ENCODE measurements at places on chromosomes 16 and 17. TPM values are rescaled to one million over a fixed set of nuclear protein-coding genes. Genes with fewer than 3 reads are reported as not detected.

The CARD14 gene
- total RNA-seq = 0.24 TPM

DNA sequence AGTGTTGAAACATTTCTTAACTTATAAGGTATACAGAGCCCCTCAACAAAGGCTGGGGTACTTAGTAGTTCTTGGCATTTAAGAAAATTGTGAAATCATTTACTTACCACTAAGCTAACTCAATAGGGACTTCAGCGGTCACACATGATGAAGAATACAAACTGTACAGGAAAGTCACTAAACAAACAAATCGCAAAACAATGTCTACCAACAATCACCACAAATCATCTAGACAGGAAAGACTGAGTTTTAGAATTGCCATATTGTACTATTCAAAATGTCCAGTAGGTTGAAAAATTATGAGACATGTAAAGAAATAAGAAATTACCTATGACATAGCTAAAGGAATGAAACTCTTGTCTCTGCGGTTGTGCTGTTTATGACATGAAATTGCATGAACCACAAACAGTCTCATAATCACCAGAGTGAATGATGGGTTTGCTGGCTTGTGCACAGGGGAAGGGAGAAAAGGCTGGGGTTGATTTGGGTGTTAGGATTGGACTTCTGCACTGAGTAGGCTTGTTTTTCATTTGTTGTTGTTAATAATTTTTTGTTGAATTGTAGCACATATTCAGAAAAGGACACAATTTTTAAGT is 441.1 kb upstream of the MON1B start:
- DNase-seq = no peak

- no peak for DNase-seq
Observed at GRCh38 chr17:6023036-6023831, 46.9 kb upstream of the WSCD1 start.

The NEUROD2 gene
- not detected for total RNA-seq

GRCh38 chr17:8681170-8681949 is 50.8 kb upstream of the MYH10 start:
- no peak for DNase-seq

DNA sequence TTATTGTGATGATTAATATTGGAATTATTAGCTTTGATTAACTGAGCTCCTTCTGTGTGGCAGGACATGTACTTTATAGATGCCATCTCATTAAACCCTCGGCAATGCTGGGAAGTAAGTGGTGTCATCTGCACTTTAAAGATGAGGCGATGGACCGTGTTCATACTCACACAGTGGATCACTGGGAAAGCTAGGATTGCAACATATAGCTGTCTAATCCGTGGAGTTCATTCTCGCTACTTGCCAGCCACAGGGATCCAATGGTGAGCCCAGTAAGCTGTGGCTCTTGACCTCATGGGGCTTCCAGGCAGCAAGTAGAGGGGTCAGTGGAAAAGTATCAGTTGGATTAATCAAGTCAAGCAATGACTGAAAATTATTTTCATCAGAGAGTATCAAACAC is 587.9 kb downstream of the CDH13 start:
- DNase-seq = no peak

The MLYCD gene
- total RNA-seq = 5.5 TPM

The KCNJ18 gene
- not detected for total RNA-seq

- no peak for DNase-seq
Observed at GRCh38 chr17:81060416-81060815, 25.5 kb downstream of the BAIAP2 start.

GRCh38 chr17:8121681-8122421 is 2.1 kb downstream of the HES7 start:
- peak; percentile 86 for DNase-seq

DNA sequence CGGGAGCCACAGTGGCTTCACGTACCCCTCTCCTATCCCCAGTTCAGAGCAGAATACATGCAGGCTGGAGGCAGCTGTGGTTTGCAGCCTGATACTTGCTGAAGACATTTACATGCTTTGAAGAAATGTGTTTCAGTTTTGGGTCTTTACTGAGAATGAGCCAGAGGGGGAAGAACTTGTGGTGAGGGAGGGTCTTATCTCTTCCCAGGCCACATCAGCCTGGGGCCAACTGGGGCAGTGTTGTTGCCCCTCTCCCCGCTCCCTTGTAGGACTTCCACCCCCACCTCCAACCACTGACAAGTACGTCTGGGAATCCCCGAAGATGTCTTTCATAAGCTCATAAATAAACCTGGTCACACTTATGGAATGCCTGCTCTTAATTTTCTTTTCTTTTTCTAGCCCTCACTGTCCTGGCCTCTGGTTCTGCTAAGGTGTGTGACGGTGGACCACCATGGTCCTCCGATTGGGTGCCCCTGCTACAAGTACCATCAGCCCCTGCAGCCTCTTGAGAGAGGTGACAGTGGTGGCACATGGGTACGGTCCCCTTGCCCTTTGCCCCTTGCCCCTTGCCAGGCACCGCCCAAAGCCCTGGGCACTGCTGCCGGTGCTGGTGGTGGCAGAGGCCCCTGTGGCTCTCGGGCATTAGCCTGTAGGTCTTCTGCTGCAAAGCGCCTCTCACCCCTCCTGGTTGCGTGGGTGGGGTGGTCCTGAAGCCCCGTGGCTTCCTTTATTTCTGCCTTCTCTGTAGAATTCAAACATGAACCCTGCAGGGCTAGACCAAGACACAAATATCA is 144.8 kb upstream of the RPH3AL start:
- peak; percentile 29 for DNase-seq

The CHRNE gene
- 1.5 TPM for total RNA-seq

DNA sequence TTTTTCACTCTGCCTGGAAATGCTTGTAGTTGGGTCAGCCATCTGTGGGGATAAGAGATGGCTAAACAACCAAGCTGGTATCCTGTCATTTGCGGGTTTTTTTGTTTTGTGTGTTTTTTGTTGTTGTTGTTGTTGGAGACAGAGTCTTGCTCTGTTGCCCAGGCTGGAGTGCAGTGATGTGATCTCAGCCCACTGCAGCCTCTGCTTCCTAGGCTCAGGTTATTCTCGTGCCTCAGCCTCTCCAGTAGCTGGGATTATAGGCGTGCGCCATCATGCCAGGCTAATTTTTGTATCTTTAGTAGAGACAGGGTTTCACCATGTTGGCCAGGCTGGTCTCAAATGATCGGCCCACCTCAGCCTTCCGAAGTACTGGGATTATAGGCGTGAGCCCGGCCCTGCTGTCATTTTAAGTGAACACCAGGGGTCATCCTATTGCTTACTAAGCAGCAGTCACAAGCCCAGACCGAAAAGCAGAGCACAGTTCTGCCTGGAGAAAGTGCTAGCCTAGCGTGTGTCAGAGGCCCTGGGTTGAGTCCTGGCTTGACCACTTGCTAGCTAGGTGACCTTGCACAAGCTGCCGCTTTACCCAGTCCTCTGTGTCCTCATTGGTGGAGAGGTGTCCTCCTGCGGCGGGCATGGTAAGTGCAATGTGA is 4.6 kb downstream of the SMCR8 start:
- no peak for DNase-seq

The RBFOX1 gene
- total RNA-seq = not detected

- no peak for DNase-seq
Observed at GRCh38 chr17:47879028-47879585, 16.9 kb upstream of the SP2 start.

DNA sequence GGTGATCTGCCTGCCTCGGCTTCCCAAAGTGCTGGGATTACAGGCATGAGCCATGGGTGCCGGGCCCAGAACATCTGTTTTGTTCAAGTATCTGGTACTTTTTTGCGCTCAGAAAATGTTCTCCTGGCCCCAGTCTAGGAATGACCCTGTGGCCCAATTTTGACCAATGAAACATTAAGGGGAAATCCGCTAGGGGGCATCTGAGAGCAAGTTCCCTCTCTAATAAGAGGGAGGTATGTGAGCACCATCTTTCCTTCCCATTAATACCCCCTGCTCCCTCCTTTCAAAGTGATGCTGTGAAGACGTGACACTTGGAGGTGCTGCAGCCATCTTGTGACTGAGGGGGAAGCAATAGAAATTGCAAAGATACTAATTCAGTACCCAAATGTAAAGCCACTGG is 16.5 kb upstream of the CLEC3A start:
- DNase-seq = no peak
